ENCODE measurements at places on chromosomes 12 and 14. TPM values are rescaled to one million over a fixed set of nuclear protein-coding genes. Genes with fewer than 3 reads are reported as not detected.

The SFSWAP gene
- total RNA-seq: 18.3 TPM

The ERBB3 gene
- total RNA-seq: 0.33 TPM

The OTX2 gene
- not detected for total RNA-seq

The PTGDR gene
- total RNA-seq: not detected

The SPX gene
- 0.22 TPM for total RNA-seq

The HOXC10 gene
- total RNA-seq: not detected

The SERPINA10 gene
- total RNA-seq: not detected

The WNT1 gene
- not detected for total RNA-seq

The DPF3 gene
- 0.54 TPM for total RNA-seq

The ANKRD33 gene
- 0.09 TPM for total RNA-seq

The CRIP1 gene
- 0.86 TPM for total RNA-seq

The CDCA3 gene
- 2.7 TPM for total RNA-seq
